ENCODE measurements at places on chromosomes 13 and 19.

DNA sequence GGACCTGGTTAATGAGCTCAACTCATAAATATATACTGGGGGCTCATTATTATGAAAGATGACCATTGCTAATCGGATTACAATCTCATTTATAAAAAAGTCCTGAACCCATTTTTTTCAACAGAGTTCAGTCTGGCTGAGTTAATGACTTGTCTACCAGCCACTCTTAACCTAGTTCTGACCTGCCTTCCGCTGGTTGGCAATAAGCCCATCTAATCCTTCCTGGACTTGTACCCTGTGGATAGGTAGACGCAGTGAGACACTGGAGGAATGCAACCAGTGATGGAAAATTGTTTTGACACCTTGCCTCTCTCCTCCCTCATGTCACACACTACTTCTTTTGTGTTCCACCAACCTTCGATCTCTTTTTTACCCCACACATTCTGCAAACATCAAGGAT is 279.9 kb downstream of the FOXO1 start:
- DNase-seq = no peak

- DNase-seq = no peak
Observed at GRCh38 chr13:64477146-64477545, 2753.0 kb downstream of the PCDH9 start.

- DNase-seq = no peak
Observed at GRCh38 chr13:21046203-21046602, 15.2 kb downstream of the LATS2 start.

DNA sequence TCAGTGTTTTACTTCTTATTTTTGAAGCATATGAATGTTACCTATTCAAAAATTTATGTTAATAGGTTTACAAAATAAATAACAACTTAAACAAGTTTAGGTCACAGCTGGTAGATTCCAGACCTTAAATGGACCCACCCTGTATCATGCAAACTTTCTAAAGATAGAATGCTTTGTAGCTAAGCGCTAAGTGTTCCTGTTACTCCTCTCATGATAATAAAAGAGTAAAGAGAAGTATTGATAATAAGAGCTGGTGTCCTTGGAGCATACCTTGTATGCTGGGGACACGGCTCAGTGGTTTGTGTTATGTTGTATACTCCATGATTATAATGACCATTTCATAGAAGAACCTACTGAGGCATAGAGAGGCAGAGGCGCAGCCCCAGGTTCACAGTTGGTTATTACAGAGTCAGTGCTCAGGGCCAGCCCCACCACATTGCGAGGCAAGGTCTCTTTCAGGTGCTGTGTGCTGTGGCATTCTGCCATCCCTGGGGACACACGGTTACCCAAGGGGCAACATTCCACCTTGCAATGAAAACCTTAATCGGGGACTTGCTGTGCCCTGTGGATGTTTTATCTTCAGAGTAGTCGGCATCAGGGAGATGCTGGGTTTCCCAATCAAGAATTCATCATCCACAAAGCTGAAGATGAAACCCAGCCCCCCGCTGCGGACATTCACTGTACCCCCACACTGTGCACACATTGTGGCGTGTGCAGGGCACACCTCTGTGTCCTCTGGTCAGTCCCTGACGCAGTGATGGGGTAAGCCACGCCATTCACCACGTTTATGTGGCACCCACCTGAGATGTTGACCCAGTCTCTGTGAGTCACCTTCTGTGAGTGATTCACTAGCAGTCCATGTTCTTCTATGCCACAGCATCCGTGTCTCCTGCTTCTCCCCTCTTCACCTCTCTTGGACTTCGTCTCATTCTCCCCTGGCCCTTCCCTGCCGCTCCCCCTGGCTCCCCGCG is 186.7 kb downstream of the COL4A1 start:
- DNase-seq = no peak

- no peak for DNase-seq
Observed at GRCh38 chr19:38221919-38222830, 1.8 kb downstream of the DPF1 start.

DNA sequence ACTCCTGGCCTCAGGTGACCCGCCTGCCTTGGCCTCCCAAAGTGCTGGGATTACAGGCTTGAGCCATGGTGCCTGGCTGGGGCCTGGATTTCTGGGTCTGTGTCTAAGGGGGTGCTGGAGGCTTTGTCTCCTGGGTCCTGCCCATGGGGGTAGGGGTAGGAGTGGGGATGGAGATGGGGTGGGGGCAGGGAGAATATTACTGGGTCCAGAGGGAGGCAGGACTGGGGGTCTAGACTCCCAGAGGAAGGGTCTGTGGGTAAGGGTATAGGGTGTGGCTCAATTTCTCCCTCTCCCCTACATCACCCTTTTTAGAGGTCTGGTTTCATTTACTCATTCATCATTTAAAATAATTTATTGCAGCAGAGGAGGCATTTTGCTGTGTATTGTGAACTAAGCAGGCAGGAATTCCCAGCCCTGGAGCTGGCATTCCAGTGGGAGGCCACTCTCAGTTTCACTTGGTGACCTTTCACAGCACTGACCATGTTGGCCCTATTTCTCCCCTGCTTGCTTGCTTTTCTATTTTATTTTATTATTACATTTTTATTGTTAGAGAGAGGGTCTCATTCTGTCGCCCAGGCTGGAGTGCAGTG is 810 bp upstream of the NFKBID start:
- no peak for DNase-seq

- DNase-seq = no peak
Observed at GRCh38 chr13:98664510-98664909, 87.6 kb upstream of the STK24 start.

- DNase-seq = no peak
Observed at GRCh38 chr13:49424011-49424560, 19.8 kb downstream of the CAB39L start.

GRCh38 chr19:9850235-9850959 is 15.3 kb downstream of the PIN1 start:
- DNase-seq = no peak

DNA sequence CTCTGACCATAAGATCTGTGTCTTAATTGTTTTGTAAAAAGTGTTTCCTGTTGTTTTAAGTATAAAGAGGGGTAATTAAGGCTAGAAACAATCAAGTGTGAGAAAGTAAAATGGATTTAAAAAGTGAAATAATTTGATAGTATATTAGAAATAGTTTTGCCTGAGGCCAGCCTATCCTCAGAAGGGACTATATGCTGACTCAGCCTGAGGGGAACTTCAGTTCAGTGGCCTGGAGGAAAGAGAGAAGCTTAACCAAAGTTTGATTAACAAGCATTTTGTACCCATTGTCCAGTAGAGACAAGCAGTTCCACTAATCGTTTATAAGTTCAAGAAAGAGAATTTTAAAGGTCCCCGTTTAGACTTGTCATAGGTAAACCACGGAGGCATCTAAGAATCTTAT is 1793.2 kb upstream of the PRR20A start:
- DNase-seq = no peak

GRCh38 chr13:108859197-108860012 is 230.0 kb downstream of the MYO16 start:
- no peak for DNase-seq

- no peak for DNase-seq
Observed at GRCh38 chr13:100350601-100351000, 238.0 kb downstream of the GGACT start.

DNA sequence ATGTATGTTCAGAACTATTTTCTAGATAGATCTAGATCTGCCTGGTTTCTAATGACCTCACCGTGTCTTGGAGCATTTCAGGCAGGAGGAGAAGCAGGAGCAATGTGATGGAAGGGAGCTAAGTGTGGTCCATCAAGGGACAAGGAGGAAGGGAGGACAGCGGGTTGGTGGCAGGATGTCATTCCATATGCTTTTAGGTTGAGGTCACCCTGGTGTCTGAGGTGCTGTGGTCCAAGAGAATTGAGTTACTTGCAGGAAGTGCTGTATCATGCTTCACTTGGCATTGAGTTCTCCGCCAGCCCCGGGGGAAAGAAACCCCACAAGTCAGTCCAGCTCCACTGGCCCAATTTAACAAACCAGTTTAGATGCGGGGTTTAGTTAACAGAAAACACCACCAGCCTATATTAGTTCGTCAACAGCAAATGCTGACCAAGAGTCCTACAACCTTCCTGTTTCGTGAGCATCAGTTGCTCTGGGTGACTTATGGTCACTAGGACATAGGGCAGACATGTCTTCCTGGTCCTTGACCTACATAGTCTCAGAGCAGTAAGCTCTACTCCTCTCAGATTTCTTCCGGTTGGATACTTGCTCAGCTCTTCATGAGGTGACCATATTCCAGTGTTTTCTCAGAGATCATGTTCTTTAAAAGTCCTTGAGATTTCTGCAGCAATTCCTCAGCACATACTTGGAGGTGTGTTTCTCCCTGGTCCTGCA is 79.4 kb downstream of the MBNL2 start:
- no peak for DNase-seq

GRCh38 chr13:108911807-108912206 is 282.4 kb downstream of the MYO16 start:
- DNase-seq = no peak

GRCh38 chr19:2010135-2010668 is 5.3 kb downstream of the BTBD2 start:
- no peak for DNase-seq

DNA sequence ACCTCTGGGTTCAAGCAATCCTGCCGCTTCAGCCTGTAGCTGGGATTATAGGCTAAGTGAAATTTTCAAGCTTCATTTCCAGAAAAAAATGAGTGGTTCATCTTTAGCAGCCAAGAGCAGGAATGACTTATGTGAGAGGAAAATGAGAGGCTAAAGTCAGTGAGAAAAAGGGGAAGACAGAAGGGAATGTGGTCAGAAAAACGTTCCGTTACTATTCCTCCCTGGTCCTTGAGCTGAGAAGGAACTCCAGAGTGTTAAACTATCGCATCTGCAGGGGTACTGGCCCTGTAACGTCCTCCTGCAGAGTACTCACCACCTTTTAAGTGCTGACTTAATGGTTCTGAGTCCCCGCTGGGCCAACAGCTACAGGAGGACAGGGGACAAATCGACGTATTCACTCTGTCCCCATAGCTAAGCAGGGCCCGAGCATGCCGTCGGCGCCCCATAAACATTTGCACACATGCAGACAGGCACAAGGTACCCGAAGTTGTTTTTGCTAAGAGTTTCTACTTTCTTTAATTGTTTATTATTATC is 88.1 kb downstream of the FLT1 start:
- no peak for DNase-seq

- no peak for DNase-seq
Observed at GRCh38 chr19:7691497-7691896, 10.4 kb downstream of the FCER2 start.

GRCh38 chr19:55655648-55656040 is 809 bp downstream of the U2AF2 start:
- no peak for DNase-seq

DNA sequence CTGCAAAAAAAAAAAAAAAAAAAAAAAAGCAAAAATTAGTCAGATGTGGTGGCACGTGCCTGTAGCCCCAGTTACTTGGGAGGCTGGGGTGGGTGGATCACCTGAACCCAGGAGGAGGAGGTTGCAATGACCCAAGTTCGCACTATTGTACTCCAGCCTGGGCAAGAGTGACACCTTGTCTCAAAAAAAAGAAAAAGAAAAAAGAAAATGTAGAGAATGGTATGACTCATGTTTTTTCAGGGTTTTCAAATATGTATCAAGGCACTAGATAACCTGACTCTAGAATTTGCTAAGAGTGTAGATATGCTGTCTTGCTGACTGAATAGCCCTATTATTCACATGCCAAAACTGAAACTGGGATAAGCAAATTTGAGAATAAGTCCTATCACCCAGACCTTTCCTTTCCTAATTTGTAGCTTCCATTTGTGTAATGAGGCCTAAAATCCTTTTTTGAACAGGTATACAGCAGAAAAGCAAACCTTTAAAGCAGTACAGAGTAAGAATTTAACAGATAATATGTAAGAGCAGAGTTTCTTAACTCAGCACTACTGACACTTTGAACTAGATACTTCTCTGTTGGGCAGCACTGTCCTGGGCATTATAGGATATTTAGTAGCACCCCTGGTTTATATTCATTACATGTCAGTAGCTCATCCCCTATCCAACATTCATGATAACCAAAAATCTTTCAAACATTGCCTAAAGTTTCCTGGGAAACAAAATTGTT is 108.6 kb downstream of the ELF1 start:
- no peak for DNase-seq

DNA sequence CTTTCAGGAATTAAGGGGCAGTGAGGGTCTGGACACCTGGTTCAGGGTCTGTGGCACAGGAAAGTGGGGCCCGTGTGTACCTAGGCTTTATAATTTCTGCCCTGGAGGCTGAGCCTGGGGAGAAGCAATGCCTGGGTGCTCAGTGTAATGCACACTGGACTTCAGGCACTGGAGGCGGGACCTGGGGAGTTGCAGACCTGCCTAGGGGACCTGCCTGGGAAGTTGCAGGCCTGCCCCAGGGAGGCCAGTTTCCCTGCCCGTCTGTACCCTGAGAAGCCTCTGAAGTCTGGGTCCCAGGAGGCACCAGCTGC is 2.5 kb upstream of the TMEM59L start:
- DNase-seq = no peak

- no peak for DNase-seq
Observed at GRCh38 chr19:45900738-45901431, 1.5 kb downstream of the MYPOP start.

DNA sequence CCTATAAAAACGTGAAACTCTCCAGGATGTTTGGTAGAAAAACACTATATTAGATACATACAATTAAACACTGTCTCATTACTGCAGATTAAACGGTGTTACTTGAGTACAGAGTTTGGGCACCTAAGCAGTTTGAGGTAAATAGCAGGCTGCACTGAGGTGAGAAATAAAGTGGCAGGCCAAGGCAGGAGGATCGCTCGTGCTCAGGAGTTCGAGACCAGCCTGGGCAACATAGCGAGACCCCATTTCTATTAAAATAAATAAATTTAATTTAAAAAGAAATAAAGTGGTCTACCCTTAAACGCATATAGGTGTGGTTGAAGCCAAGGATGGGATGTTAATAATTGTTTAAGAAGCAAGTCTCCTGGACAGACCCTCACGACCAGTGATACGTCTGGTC is 1.2 kb downstream of the PSPC1 start:
- DNase-seq = no peak

DNA sequence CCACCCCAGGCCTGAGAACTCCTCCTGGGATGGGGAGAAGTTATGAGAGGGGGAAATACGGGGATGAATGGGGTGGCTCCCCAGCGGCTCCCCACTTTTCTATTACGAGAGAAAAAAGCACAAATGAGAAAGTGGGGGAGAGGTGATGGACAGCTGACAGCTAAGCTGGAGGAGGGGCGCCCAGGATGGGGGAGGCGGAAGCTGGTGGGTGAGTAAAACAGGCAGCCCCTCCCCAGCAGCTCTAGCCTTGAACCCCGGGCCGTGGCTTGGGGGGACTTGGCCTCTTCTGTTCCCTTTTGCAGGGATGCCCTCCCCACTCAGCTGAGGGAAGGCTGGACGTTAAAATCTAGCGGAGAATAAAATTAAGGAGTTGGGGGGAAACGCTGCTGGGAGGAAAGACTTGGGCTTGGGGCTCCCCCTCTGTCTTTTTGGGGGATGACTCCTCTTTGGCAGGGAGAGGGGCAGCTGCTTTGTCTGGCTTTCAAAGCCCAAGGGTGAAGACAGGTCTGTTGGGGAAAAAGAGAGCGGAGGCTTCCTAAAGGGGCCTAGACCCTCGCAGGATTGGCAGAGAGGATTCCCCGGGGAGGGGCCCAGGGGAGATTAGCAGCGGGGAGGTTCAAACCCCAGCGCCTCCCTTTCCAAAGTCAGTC is 1.4 kb upstream of the SAMD1 start:
- no peak for DNase-seq

- DNase-seq = peak; percentile 50
Observed at GRCh38 chr13:48126944-48127830, 32.3 kb upstream of the MED4 start.

Data from HuH-7 (cell line).